NCI-H524 (cell line): ENCODE measurements at places on chromosomes 12 and 14.
A peak's percentile ranks its signal among the peaks of the same experiment; 100 is the strongest.

GRCh38 chr12:63406781-63407180 is 255.8 kb upstream of the AVPR1A start:
- DNase-seq, result no peak

GRCh38 chr12:12229556-12230092 is 37.2 kb downstream of the LRP6 start:
- no peak for DNase-seq

GRCh38 chr12:13992585-13992984 is 11.2 kb upstream of the GRIN2B start:
- no peak for DNase-seq

- no peak for DNase-seq
Measured at GRCh38 chr12:76255692-76256091, 92.5 kb downstream of the BBS10 start.

DNA sequence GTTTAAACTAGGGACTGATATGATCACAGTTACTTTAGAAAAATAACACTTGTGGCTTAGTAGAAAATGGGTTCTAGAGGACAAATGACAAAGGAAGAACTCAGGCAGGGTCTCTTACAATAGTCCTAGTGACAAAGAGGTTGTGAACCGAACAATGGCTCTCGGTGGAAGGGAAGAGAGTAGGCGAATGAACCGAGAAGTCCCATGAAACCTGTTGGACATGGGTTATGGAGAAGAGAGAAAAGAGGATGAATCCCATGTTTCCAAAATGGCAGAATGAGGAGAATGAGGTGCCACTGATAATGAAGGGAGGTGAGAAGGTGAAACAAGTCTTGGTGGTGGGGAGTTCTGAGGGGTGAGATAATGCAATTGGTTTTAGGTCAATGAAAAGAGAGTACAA is 94.1 kb downstream of the PPM1H start:
- DNase-seq, result no peak

DNA sequence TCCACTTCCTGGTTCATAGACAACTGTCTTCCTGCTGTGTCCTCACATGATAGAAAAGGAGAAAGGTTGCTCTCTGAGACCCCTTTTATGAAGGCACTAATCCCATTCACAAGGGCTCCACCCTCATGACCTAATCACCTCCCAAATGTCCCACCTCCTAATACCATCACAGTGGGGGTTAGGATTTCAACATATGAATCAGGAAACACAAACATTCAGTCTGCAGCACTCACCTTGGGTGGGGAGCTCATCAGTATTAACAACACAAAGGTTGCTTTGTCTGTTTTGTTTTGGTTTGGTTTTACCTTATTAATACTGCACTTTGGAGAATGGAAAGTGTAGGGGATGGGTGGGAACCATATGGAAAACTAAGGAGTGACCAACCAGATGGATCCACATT is 10.5 kb upstream of the SMCO2 start:
- no peak for DNase-seq

GRCh38 chr12:64836856-64837255 is 12.4 kb downstream of the TBC1D30 start:
- no peak for DNase-seq

GRCh38 chr12:3753544-3754284 is 805 bp upstream of the CRACR2A start:
- DNase-seq, result no peak

- DNase-seq, result no peak
Measured at GRCh38 chr12:120010661-120011230, 21.7 kb downstream of the BICDL1 start.

- DNase-seq, result no peak
Measured at GRCh38 chr14:29528889-29529288, 398.8 kb downstream of the PRKD1 start.

DNA sequence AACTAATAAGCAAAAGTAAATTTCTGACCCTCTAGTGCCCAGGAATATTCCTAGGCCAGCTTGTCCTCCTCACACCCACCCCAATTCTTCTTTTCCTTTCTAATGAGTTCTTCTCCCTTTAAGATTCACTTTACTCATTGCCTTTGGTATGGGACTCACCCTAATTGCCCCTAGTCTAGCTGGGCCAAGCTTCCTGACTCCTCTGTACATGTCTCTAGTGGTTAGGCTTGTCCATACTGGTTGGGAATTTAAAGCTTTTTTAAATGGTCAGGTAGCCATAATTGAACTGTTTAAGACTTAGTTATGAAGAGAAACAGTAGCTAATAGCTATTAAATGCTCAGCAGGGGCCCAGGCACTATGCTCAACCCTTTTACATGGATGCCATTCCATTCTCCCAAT is 248.2 kb downstream of the C12orf42 start:
- peak; percentile 4 for DNase-seq
